Cardiac septum (tissue), 1 donor: ENCODE measurements at places on chromosomes 1 and 21. TPM values are rescaled to one million over a fixed set of nuclear protein-coding genes. Genes with fewer than 3 reads are reported as not detected.

- no peak for DNase-seq
These were observed 872 bp upstream of the PPP2R5A start for GRCh38 chr1:212284332-212284743.

DNA sequence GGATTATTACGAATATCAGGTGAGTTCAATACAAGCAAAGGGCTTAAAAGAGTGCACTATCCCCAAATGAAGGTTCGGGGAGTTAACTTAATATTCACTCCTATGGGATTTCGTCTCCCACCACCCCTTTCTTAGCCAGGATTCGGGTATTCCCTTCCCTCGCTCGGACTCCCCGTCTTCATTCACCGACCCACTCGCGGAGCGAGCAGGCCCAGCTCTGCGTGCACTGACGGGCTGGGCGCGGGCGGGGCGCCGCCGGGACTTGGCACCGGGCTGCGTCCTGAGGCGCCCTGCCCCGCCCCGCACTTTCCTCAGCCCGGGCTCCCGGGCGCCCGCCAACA is 7.7 kb upstream of the MPZL1 start:
- peak; percentile 90 for DNase-seq

The PITHD1 gene
- 33.7 TPM for total RNA-seq

The CSMD2 gene
- 0.70 TPM for total RNA-seq

The WNT4 gene
- total RNA-seq, result 0.38 TPM
